ENCODE measurements at places on chromosomes 1 and 21.

DNA sequence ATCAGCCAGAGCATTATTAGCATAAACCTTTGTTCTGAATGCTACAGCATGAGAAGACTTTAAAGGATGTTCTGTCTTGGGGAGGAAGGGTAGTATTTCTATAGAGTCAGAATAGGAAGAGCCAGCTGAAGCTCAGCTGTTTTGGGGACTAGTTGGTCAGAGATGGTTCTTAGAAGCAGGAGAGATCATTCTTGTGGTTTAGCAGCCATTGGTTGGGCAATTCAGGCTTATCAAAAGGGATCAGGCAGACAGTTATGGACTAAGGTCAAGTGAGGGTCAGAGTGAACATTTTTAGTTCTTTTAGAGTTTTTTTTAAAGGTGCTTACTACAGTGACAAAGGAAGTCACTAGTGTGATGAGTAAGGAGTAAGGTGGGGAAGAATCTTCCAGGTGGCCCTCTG, 245.5 kb downstream of the RPS6KC1 start:
- no peak for DNase-seq

GRCh38 chr1:28291711-28292110, 32.4 kb downstream of the SESN2 start:
- DNase-seq: no peak

DNA sequence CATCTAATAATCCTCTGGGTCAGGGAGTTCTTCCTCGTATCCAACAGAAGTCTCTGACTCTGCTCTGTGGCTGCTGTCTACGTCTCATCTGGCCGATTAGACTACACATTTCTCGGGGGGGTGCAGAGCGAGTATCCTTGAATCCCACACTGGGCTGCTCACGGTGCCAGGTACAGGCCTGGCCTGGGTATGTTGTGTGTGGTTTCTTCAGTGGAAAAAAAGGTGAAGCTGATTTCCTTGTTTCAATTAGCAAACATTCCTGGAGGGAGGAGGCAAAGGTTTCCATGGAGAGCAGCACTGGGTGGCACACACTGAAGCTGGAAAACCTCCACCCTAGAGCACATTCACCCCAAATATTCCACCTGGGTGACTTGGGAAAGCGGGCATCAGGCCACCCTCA, 2.0 kb upstream of the RAB7B start:
- no peak for DNase-seq

- peak; percentile 22 for DNase-seq
Measured at GRCh38 chr1:113388621-113389358, 1.5 kb upstream of the MAGI3 start.

DNA sequence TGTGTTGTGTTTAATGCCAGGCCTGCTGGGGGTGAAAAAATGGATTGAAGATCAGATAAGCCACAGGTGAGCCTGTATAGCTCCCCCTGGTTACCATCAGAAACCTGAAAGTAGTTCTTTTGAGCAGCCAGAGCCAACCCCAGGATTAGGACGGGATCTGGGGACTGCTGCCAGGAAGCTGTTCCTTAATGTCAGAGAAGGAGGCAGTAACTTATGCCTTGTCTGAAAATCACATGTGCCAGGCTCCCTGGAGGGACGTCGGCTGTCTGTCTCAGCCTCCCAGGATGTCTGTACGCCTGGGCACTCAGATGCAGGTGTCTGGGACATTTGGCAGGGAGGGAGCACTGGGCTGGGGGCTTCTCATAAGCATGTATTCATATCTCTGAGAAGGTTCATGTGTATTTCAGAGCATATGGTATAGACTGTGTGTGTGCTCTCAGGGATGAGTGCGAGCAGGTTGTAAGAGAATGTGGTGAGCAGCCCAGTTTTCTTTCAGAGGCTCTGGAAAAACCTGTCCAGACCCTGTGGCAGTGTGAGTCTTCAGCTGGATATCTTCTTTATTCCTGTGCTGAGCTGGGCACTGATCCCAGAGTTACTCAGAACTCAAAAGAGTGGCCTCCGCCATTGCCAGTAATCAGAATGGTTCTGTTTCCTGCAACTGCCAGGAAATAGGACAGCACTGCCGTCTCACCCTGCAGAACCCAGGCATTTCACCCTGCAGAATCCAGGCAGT, 2.8 kb downstream of the FAM43B start:
- no peak for DNase-seq

GRCh38 chr1:77857552-77857951, 30.9 kb upstream of the NEXN start:
- no peak for DNase-seq

- DNase-seq: no peak
Measured at GRCh38 chr1:202117898-202118371, 4.8 kb upstream of the GPR37L1 start.

DNA sequence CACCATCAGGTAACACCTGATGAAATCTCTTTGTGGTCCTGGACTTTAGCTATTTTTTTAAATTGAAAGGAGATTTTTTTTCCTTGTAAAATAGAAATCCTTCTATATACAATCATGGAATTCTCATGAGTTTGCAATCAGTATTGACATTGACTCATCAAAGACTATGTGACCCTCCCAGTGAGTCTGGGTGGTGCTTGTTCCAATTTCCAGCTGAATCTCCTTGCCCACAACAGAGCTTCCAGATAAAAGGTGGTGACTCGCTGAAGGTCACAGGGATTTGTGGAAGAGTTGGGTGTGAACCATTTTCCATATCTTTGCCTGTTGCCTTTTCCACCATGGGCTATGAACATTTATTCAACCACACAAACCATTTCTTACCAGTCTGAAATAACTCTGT, 486.6 kb downstream of the AJAP1 start:
- no peak for DNase-seq

DNA sequence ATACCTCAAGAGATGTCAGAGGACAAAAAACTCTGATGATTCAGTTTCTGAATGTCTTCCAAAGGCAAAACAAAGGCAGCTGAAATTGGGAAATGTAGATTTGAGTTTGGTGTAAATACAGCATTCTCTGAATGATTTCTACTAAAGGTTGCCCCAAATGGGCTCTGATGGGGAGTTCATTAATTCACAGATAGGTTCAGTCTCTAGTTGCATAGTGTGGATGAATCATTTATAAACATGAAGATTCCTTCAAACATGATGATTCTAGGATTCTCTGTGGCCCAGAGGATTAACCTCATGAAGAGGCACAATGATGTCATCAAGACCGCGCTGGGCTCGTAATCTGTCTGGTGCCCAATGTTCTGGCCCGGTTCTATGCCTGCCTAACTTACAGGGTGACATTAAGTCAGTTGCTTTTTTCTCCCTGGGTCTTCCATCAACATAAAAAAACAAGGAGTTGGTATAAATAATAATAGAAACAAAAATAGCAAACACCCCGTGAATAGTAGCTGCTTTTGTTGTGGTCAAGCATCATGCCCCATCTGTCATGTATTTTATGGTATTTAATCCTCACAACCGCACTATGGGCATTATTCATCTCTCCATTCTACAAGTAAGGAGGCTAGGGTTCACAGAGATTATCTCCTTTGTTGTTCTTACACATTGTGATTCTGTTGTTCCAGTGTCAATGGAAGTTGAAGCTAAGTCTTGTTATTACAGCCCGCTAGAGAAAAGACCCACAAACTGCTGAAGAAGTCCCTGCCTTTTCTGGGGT, 509.6 kb upstream of the USP24 start:
- no peak for DNase-seq

DNA sequence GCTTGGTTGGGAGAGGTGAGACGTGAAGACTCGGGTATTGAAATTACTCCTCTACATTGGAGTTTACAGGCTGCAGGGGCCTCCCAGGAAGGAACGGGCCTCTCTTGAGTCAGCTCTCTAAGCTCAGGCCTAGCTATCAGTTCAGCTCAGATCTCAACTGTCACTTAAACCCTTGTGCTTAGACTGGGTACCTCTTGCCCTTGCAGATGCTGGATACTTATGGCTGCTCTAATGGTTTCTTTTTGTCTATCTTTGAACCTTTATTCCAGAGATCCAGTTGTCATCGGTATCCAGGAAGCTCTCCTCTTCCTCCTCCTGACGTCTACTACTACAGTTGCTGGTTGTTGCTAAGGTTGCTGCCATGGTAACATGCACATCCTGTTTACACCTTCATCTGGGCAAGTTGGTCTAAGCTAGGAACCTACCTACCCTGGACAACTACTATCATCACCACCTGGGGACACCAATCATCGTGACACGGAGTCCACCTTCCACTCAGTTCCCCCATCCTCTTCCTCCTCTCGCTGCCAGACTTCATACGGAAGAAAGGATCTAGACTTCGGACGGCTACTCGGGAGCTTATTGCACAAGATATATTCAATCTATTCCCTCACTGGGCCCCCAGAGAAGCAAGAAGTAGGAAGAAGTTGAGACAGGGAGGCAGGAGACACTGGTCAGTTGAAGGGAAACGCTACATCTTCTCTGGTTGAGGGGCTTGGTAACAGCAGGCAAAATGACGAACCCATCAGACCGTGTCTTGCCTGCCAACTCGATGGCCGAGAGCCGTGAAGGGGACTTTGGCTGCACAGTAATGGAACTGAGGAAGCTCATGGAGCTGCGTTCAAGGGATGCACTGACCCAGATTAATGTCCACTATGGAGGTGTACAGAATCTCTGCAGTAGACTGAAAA, 56.1 kb downstream of the ATP2B4 start:
- peak; percentile 94 for DNase-seq

DNA sequence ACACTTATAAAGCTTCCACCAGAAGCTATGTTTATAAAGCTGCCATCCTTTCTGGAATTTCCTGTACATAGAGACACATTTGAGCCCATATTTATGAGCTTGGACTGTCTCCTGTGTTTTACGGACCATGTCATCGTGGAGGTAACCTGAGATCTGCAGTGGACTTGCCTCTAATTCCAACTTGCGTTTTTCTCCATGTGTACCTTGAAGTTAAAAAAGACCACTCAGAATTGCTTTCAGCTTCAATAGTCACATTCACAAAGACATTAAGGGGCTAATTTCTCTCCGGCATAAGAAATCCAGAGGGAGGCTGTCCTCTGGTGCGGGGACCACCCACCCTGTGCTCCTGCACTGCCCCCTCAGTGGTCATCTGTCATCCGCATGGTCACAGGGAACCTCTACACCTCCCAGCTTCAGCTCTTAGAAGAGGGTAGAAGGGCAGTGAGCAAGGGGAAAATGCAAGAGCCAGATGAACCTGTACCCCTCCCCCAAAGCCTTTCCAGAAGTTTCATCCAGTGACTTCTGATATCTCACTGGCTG, 521.4 kb upstream of the CAMK1G start:
- no peak for DNase-seq

- DNase-seq: no peak
Measured at GRCh38 chr1:246836209-246836966, 95.4 kb downstream of the AHCTF1 start.

DNA sequence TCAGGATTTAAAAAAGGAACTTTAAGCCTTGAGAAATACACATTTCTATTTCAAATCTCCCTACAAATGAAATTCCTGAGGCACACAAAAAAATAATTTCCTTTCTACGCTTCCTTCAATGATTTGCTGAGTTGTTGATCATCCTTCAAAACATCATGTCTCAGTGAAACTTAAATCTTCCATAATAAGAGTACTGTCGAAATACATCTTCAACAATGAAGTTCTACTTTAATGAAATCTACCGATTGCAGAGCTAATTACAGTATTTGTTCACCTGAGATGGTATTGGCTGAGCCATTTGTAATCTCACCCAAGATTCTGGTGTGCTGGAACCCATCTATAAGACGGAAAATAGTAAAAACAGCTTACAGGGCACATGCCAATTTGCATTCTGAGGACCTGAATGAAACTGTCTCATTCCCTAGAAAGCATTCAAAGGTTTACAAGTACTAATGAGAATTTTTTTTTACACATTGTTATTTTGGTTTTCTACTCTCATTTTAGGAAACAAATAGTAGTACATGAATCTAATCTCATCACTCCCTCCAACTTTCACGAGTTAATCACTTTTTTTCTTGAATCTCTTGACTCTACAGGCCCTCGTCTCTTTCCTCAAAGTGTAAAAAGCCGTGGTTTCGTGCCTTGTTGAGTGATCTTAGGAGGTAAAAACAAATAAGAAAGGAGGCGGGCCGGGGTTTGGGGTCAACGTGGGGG, 1.1 kb downstream of the CHML start:
- DNase-seq: no peak

DNA sequence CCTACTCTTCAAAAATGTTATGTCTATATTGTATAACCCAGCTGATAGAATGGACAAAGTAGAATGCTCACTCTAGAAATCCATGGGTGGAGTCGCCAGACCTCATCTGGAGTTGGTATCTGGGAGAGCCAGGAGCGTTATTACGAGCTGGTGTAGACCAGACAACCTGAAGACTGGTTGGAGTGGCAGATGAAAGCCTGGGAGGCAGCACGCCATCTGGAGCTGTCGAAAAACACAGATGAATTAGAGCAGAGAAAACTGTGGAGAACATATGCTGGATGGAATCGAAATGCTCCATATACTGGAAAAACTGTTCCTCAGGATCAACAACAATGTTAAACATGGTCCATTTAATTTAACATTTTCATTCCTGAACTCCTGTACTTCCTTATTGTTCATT, 333.6 kb downstream of the KCTD3 start:
- no peak for DNase-seq

GRCh38 chr21:37682966-37683365, 233.3 kb downstream of the KCNJ6 start:
- no peak for DNase-seq

- no peak for DNase-seq
Measured at GRCh38 chr1:82994616-82995263, 1004.2 kb downstream of the TTLL7 start.

GRCh38 chr1:209199822-209200221, 383.7 kb upstream of the CAMK1G start:
- DNase-seq: no peak

DNA sequence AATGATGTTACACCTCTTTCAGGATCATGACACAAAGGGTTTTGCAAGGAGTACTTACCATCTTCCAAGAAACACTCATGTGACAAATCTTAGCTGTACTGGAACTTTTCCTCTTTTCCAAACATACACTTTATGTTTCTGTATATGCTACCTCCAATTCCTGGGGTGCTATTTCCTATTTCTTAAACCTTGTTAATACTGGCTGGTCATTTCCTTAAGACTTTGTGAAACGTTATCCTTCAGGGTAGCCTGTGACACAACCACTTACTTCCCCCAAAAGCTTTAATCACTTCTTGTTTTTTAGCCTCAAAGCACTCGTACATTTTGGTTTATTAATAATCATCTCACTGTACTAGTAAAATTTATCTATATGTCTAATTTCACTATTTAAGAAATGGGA, 39.4 kb downstream of the OR10Z1 start:
- DNase-seq: no peak

GRCh38 chr1:35708952-35709351, 9.7 kb downstream of the C1orf216 start:
- no peak for DNase-seq

DNA sequence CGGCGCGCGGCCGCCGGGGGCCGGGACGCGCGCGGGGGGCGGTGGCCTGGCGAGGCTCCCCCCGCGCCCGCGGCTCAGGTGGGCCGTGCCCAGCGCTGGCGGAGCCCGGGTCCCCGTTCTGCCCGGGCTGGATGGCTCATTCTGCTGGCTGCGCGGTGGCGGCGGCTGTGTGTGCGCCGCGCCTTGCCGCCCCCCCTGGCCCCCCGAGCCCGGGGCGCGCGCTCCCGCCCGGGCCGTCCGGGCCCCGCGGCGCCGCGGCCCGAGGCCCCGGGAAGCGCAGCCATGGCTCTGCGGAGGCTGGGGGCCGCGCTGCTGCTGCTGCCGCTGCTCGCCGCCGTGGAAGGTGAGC, at the start of gene EPHB2:
TSS of gene EPHB2 (plus strand) at position 139 of the 349 bp plus-strand sequence. CDS start at position 283, 144 bp downstream.
- DNase-seq: no peak
